Neural progenitor cell (in vitro differentiated cells): ENCODE measurements at places on chromosomes 4 and X.
A peak's percentile ranks its signal among the peaks of the same experiment; 100 is the strongest.

GRCh38 chrX:44068043-44068442 is 94.9 kb upstream of the NDP start:
- H3K4me3 ChIP-seq: no peak overlapping the region
- no peaks in the 10 kb centered on the region for H3K4me1 ChIP-seq
- no peak for DNase-seq
- H3K27me3 ChIP-seq: no peaks in the 10 kb centered on the region
- H3K27ac ChIP-seq: no peak overlapping the region

DNA sequence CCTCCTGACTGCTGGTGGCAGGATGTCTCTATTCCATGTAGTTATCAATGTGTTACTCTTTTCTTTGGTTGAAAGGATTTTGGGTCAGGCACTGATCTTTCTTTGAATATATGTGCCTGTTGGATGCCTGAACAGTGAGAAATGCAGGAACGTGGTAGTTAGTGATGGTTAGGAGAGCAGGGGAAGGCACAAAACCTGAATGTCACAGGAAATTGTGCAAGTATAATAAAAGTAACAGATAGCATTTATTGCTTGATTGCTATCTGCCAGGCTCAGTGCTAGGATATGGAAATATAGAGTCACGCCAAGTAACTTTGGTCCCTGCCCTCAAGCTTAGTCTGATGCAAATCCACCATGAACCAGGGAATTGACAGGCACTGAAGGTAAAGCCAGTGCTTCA is 219.8 kb upstream of the FAT1 start:
- H3K4me1 ChIP-seq: peaks cover 41% of the 10 kb centered on the region
- H3K27ac ChIP-seq: no peak overlapping the region
- no peaks in the 10 kb centered on the region for H3K36me3 ChIP-seq
- no peak for DNase-seq
- no peak overlapping the region for H3K4me3 ChIP-seq
- H3K27me3 ChIP-seq: no peaks in the 10 kb centered on the region

- H3K4me1 ChIP-seq: peaks cover 18% of the 10 kb centered on the region
- DNase-seq: no peak
- no peak overlapping the region for H3K27ac ChIP-seq
- H3K27me3 ChIP-seq: no peaks in the 10 kb centered on the region
Measured at GRCh38 chrX:28920153-28920943, 333.1 kb downstream of the IL1RAPL1 start.

GRCh38 chrX:28998609-28999135 is 411.4 kb downstream of the IL1RAPL1 start:
- no peak for DNase-seq
- no peaks in the 10 kb centered on the region for H3K27me3 ChIP-seq
- no peaks in the 10 kb centered on the region for H3K36me3 ChIP-seq
- no peak overlapping the region for H3K27ac ChIP-seq
- H3K4me3 ChIP-seq: no peak overlapping the region
- H3K4me1 ChIP-seq: no peaks in the 10 kb centered on the region

GRCh38 chrX:56279863-56280262 is 47.7 kb downstream of the KLF8 start:
- H3K4me1 ChIP-seq: no peaks in the 10 kb centered on the region
- H3K4me3 ChIP-seq: no peak overlapping the region
- H3K27ac ChIP-seq: no peak overlapping the region
- no peaks in the 10 kb centered on the region for H3K36me3 ChIP-seq
- DNase-seq: no peak

DNA sequence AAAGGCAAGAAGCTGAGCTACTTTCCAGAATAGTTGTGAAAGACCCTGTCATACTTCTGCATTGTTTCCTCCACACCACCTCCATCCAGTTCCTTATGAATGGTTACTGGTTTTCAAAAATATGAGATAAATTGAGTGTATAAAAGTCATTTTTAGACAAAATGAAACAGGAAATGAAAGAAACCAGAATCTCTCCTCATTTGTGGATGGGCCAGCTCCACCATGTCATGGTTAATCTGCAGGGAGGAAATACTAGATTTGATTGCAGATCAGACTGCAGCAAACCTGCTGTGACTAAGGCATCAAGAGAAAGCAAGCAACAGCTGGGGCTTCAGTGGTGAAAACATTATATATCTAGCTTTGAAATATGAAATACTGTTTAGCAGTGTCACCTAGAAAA is 23.8 kb downstream of the F9 start:
- no peak overlapping the region for H3K27ac ChIP-seq
- no peaks in the 10 kb centered on the region for H3K36me3 ChIP-seq
- DNase-seq: no peak
- H3K4me1 ChIP-seq: no peaks in the 10 kb centered on the region

GRCh38 chr4:5143940-5144339 is 92.7 kb downstream of the STK32B start:
- no peaks in the 10 kb centered on the region for H3K36me3 ChIP-seq
- H3K27me3 ChIP-seq: peaks cover 11% of the 10 kb centered on the region
- H3K4me3 ChIP-seq: no peak overlapping the region
- H3K4me1 ChIP-seq: no peaks in the 10 kb centered on the region

- no peak for DNase-seq
- H3K36me3 ChIP-seq: no peaks in the 10 kb centered on the region
- peaks cover 9% of the 10 kb centered on the region for H3K4me1 ChIP-seq
- no peak overlapping the region for H3K27ac ChIP-seq
Measured at GRCh38 chr4:183968931-183969330, 63.8 kb downstream of the STOX2 start.

DNA sequence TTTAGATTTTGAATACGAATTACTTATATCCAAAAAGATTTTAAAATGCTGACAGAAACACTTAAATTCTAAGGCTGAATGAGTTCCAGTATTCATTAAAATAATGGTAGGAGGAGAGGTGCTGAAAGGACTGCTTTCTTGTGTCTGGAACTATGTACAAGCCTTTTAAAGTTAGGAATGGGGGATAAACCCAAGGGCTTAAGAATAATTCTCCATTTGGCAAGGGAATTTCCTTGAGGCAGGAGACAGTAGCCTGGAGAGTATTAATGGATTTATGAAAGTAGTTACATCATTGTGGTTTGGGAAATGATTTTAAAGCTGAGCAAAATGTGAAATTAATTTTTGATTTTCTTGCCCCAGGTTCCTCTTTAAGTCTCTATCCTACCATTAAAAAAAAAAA is 266.5 kb upstream of the KCNIP4 start:
- no peak overlapping the region for H3K27ac ChIP-seq
- no peaks in the 10 kb centered on the region for H3K36me3 ChIP-seq
- no peaks in the 10 kb centered on the region for H3K4me1 ChIP-seq

- peaks cover 76% of the 10 kb centered on the region for H3K27me3 ChIP-seq
- no peaks in the 10 kb centered on the region for H3K4me1 ChIP-seq
- DNase-seq: peak; percentile 51
- no peak overlapping the region for H3K27ac ChIP-seq
- H3K36me3 ChIP-seq: no peaks in the 10 kb centered on the region
- no peak overlapping the region for H3K4me3 ChIP-seq
Measured at GRCh38 chrX:120813982-120814381, 61.7 kb downstream of the CT47B1 start.

- no peaks in the 10 kb centered on the region for H3K36me3 ChIP-seq
- H3K4me1 ChIP-seq: no peaks in the 10 kb centered on the region
- no peak overlapping the region for H3K27ac ChIP-seq
- DNase-seq: no peak
- no peaks in the 10 kb centered on the region for H3K27me3 ChIP-seq
Measured at GRCh38 chr4:186778134-186778533, 54.5 kb upstream of the FAT1 start.

DNA sequence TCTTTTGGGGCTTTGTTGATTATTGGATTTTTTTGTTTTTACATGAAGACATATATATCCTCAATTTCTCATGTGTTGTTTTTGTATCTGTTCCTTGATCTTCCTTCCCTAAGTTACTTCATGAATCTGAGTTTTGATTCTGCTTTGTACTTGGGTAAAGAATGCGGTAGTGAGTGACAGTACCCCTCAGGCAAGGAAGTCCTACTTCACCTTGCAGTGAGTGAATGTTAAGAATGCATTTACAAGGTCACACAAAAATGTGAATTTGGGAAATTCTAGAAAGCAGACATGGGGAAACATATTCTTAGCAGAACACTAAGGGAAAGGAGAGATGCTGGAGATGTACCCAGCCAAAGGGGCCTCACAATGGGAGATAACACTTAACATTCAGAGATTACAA is 373.1 kb upstream of the LCORL start:
- peaks cover 17% of the 10 kb centered on the region for H3K4me1 ChIP-seq
- no peak for DNase-seq
- H3K27me3 ChIP-seq: no peaks in the 10 kb centered on the region
- no peaks in the 10 kb centered on the region for H3K36me3 ChIP-seq

- H3K27me3 ChIP-seq: no peaks in the 10 kb centered on the region
- no peaks in the 10 kb centered on the region for H3K36me3 ChIP-seq
- H3K27ac ChIP-seq: no peak overlapping the region
- no peak for DNase-seq
- H3K4me1 ChIP-seq: peaks cover 9% of the 10 kb centered on the region
Measured at GRCh38 chr4:16579866-16580265, 318.6 kb downstream of the LDB2 start.

DNA sequence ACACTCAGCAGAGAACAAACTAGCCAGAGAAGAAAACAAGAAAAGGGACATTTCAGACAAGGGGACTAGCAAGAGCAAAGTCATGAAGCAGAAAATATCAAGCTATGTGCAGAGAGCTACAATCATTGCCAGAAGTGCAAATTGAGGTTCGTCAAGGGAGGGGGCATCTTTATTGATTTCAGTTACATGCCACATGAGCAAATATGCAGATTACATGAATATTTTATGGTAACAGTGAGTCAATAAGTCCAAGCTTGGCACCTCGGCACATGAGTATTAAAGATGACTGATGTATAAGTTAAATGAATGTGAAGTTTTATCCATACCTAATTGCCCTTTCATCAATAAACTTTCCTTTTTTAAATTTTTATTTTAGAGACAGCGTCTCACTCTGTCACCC is 238.1 kb upstream of the DIAPH2 start:
- H3K27ac ChIP-seq: no peak overlapping the region
- no peak for DNase-seq
- H3K4me3 ChIP-seq: no peak overlapping the region

DNA sequence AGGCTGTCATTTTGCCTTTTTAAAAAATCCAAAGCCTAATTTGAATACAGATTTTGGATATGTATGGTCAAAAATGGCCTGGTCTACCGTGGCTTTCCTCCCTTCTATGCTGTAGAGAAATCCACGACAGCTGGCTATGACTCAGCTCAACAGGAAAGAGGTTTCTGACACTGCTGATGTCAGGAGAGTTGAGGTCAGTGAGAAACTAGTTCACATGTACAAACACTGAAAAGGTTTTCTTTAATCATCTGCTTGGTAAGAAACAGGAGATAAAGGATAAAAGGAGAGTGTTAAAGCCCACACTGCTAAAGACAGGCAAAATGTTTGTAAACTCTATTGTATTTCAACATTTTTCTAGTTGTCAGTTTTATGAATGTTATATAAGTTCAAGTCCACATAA is 113.9 kb downstream of the NYX start:
- DNase-seq: no peak
- no peak overlapping the region for H3K4me3 ChIP-seq
- no peaks in the 10 kb centered on the region for H3K36me3 ChIP-seq
- H3K4me1 ChIP-seq: peaks cover 5% of the 10 kb centered on the region
- H3K27me3 ChIP-seq: no peaks in the 10 kb centered on the region

DNA sequence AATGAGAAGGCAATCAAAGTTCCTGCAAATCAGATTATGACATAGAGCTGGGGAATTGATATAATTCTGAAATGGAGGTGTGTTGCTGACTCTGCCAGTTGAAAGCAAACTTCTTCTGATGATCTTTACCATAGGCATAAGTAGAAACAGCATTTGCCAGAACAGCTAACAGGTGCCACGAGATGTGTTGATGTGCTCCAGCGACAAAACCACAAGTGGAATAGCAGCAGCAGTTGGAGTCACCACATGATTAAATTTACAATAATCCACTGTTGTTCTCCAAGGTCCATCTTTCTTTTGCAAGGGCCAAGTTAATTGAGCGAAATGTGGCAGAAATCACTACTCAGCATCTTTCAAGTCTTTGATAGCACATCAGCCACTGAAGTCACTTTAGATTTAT is 3.7 kb upstream of the OSTC start:
- DNase-seq: no peak
- no peaks in the 10 kb centered on the region for H3K27me3 ChIP-seq
- H3K4me3 ChIP-seq: no peak overlapping the region
- H3K36me3 ChIP-seq: no peaks in the 10 kb centered on the region
- H3K27ac ChIP-seq: no peak overlapping the region

DNA sequence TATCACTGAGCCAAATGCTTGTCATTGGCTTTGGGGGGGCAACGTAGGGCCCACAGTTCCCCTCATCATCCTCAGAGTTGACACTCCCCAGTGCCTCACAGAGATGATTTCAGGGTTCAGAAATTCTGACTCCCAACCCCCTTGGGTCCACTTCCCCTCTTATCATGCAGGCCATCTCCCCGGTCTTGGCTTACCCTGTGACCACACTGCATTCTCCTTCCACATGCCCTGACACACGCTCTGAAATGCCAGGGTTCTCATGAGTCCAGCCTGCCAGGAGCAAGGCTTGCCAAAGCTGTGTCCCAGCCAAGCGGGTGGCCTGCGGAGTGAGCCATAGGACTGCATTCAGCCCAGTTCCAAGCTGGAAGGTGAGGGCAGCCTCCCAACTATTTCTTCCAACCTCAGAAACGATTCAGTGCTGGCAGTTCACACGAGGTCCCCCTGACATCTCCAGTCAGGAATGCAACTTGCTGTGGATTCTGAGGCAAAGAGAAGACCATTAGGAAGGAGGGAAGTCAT is 101.2 kb downstream of the SMIM20 start:
- no peaks in the 10 kb centered on the region for H3K27me3 ChIP-seq
- no peak overlapping the region for H3K4me3 ChIP-seq
- no peak for DNase-seq
- no peak overlapping the region for H3K27ac ChIP-seq
- H3K4me1 ChIP-seq: no peaks in the 10 kb centered on the region

DNA sequence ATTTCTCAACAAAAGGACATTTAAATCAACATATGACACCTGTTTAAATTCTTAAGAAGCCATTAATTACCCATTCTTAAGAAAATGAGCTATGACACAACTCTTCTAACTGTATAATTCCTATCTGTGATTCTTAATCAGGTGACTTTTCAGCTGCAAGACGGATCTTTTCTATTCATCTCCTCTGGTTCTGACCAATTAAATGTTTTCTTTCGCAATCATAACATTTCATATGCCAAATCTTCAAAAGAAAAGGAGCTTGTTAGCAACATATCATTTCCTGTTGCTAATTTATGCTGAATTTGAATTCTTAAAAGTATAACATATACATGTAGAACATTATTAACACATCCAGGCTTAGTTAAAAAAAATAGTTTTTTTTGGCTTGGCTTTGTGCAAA is 62.5 kb downstream of the SEL1L3 start:
- DNase-seq: no peak
- H3K4me1 ChIP-seq: peaks cover 21% of the 10 kb centered on the region
- no peak overlapping the region for H3K4me3 ChIP-seq
- no peak overlapping the region for H3K27ac ChIP-seq

- no peaks in the 10 kb centered on the region for H3K4me1 ChIP-seq
- H3K27ac ChIP-seq: no peak overlapping the region
- H3K27me3 ChIP-seq: no peaks in the 10 kb centered on the region
- no peaks in the 10 kb centered on the region for H3K36me3 ChIP-seq
- no peak overlapping the region for H3K4me3 ChIP-seq
Measured at GRCh38 chrX:30649859-30650258, 3.4 kb upstream of the GK start.
